Lower lobe of right lung (tissue), 2 donors: ENCODE measurements at places on chromosomes 2 and 18.

GRCh38 chr18:8966821-8967220, 135.7 kb upstream of the NDUFV2 start:
- no peak for DNase-seq

GRCh38 chr18:50651334-50651733, 91.4 kb downstream of the MAPK4 start:
- DNase-seq = no peak

DNA sequence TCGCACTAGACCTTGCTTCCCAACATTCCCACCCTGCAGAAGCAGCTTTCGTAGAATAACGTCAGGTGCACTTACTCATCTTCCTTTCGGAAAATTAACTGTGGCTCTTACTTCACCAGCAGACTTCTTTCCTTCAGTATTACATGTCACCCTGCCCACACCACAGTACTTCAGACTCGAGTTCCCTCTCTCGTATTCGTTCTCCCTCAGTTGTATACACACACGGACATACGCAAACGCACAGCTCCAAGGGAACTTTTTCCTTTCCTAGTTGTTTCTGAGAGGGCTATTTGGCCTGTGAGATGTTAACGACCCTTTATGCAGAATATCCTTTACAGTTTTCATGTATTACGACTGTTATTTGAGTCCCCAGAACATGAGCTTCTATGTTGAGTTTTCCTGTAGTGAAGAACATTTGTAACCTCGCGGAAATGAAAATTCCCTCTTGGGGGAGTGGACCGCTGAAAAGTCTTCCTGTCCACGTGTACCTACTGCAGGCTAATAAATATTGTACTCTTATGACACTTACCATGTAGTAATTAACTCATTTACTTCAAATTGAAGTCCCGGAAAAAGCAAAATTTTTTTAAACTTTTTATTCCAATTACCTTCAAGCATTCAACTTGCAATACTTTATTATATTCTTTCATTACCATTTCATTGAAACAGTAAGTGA, 908 bp downstream of the ERLEC1 start:
- DNase-seq = no peak

DNA sequence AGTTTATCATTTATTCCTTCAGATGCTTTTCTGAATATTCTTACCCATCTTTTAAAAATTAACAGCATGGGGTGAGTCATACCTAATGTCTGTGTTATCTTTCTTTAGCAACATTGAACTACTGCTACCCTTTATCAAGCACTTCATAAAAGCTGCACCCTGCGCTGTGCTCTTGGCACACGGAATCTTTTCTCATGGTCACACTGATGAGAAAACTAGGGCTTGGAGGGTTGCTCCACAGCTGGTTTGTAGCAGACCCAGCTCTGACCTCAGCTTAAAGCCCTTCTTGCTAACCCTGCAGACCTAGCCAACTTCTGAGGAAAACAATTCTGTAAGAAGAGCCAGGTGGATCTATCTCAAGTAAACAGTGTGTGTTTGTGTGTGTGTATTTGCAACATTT, 106.3 kb downstream of the RNF144A start:
- no peak for DNase-seq

DNA sequence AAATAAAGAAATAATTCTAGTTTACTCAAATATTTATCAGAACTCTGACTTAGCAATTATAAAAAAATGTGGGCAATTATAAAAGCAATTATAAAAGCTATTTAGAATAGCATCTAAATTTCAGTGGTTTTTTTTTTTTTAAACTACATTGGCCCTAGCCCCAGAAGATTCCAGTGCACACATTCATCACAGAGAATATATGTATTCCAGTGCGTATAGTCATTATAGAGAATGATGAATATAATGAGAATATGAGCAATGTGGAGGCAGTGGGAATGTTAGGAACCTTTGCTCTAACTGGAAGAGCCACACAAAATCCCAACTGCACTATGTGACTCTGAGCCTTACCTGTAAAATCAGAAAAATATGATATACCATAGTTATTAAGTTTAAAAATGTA, 10.5 kb downstream of the MAP3K2 start:
- no peak for DNase-seq

GRCh38 chr18:24629921-24630320, 169.5 kb downstream of the HRH4 start:
- no peak for DNase-seq

- no peak for DNase-seq
Measured at GRCh38 chr2:171798156-171798820, 95.8 kb downstream of the SLC25A12 start.
